ENCODE measurements at places on chromosomes 3 and 15.

GRCh38 chr15:70703096-70703878 is 60.1 kb downstream of the UACA start:
- DNase-seq: no peak

DNA sequence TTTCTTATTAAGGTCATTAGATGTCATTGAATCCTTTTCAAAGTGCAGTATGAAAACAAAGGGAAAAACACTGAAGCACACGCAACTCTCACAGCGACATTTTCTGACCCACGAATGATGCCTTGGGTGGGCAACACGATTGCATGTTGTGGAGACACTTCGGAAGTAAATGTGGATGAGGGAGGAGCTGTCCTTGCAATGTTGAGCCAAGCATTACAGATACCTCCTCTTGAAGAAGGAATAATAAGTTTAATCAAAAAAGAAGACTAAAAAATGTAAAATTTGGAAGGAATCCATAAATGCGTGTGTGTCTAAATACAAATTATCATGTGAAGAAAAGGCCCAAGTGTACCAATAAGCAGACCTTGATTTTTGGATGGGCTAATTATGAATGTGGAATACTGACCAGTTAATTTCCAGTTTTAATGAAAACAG is 16.9 kb downstream of the THBS1 start:
- no peak for DNase-seq

- DNase-seq: no peak
These were observed at the start of gene PLA2G4D for GRCh38 chr15:42094512-42094963. TSS of gene PLA2G4D (minus strand) at chr15:42094562. CDS start at chr15:42094459, 103 bp downstream.

GRCh38 chr3:194540274-194540905 is 53.6 kb upstream of the ATP13A3 start:
- DNase-seq: no peak

- DNase-seq: no peak
These were observed 272.2 kb upstream of the CFAP20DC start for GRCh38 chr3:59321881-59322540.

Data from left colon (tissue), 2 donors.